H7 (cell line): ENCODE measurements at places on chromosomes 6 and 20. TPM values are rescaled to one million over a fixed set of nuclear protein-coding genes. Genes with fewer than 3 reads are reported as not detected.
A peak's percentile ranks its signal among the peaks of the same experiment; 100 is the strongest.

GRCh38 chr6:147759093-147759492 lies 250.6 kb downstream of the SAMD5 start:
- DNase-seq = no peak

DNA sequence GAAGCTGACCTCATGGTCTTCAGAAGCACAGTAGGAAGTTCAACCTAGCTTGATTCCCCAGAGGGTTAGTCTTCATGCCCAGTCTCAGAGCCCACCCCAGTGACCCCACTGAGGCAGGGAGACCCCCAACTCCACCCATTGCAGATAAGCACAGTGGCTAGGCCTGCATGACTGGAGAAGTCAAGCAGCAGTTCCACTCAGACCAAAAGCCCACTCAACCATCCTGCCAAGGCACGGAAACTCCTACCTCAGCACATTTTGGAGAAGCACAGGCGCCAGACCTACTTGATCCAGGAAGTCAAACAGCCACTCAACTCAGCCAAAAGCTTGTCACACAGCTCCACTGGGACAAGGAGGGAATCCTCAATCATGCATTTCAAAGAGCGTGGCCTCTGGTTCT lies 78.4 kb upstream of the HTR1E start:
- no peak for DNase-seq

- DNase-seq = no peak
Observed at GRCh38 chr20:62146019-62146755, 2.6 kb downstream of the SS18L1 start.

- DNase-seq = no peak
Observed at GRCh38 chr6:6784514-6785162, 196.1 kb downstream of the LY86 start.

GRCh38 chr6:131197716-131198115 lies 62.4 kb downstream of the AKAP7 start:
- DNase-seq = no peak

GRCh38 chr6:44739181-44739580 lies 351.7 kb downstream of the CDC5L start:
- peak; percentile 57 for DNase-seq

- DNase-seq = peak; percentile 16
Observed at GRCh38 chr6:168138436-168138835, 59.4 kb upstream of the FRMD1 start.

The PRPH2 gene
- total RNA-seq = 1.2 TPM in 2 replicates

- no peak for DNase-seq
Observed at GRCh38 chr6:20370393-20370792, 31.3 kb upstream of the E2F3 start.
